ENCODE measurements at places on chromosomes 2 and 18. TPM values are rescaled to one million over a fixed set of nuclear protein-coding genes. Genes with fewer than 3 reads are reported as not detected.

Gene MSTN
- total RNA-seq = 0.26 TPM

Gene GALNT5
- total RNA-seq = 32.4 TPM

Gene ALPP
- not detected for total RNA-seq

Gene IHH
- not detected for total RNA-seq

Gene COL4A3
- 0.33 TPM for total RNA-seq

Gene CAVIN2
- total RNA-seq = 12.6 TPM

Gene FHL2
- 120 TPM for total RNA-seq

Gene MAPK4
- total RNA-seq = under 0.01 TPM

Gene OTX1
- 0.17 TPM for total RNA-seq

Gene TSPYL6
- total RNA-seq = not detected

Data from fibroblast of lung (primary cell).